DMS53 (cell line): ENCODE measurements at places on chromosomes 2 and 18.
A peak's percentile ranks its signal among the peaks of the same experiment; 100 is the strongest.

GRCh38 chr2:217283460-217283859 is 423.6 kb upstream of the TNP1 start:
- DNase-seq, result no peak

DNA sequence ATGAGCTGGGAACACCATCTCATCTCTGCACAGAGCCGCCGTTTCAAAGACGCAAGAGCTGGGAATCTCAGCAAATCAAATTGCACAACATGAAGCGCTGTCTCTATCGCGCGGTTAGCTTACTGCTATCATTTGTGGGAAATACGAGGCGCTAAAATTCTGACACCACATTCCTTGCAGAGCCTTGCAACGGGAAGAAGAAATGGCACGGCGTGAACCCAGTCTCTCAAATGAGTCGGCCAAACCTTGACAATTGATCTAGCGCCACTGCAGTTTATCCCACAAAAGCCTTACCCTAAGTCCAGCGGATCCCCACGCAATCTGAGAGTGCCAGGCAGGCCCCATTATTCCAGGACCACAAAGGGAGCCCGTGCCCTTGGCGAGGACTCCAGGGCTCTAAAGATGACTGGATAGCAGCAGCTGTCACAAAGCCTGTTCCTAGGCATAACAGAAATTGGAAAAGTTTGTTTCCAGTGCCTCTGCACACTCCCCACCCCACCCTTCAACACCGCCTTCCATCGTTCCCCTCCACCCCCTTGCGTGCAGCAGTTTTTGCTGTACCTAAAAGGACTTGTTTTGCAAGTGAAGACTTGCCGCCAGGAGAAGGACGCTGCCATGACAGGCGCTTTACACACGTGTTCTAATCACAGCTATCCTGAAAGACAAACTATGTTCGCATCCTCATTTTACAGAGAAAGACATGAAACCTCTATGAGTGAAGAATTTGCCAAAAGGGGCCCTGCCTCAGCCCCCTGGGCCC is 252.4 kb downstream of the EIPR1 start:
- DNase-seq, result no peak

DNA sequence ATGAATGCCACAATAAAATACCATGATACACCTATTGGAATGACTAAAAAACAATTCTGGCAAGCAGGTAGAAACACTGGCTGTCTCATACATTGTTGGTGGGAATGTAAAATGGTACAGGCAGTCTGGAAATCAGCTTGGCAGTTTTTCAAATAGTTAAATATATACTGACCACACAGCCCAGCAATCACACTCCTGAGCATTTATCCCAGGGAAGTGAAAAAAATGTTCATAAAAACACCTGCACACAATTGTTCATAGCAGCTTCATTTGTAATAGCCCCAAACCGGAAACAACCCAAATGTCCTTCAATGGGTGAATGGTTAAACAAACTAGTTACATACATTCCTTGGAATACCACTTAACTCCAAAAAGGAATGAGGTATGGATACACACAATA is 137.2 kb downstream of the TFCP2L1 start:
- DNase-seq, result no peak

DNA sequence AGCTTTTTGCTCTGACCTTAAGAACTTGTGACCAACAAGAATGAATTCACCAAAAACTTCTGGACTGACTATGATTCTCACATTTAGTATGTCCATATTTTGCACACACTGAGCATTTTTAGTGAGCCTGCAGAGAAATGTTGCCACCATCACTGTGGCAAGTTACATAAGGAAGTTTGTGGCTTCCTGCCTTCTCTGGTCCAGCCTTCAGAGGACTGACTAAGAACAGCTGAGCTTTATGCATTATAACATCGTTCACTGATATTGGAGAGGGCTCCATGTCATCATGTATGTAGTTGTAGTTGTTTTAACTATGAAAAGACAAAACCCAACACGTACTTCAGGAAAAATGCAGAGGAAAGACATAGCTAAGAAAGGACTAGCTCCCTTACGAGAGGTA is 218.0 kb upstream of the CRIM1 start:
- DNase-seq, result no peak

- no peak for DNase-seq
These were observed 147.3 kb upstream of the UNC80 start for GRCh38 chr2:209624192-209624938.

DNA sequence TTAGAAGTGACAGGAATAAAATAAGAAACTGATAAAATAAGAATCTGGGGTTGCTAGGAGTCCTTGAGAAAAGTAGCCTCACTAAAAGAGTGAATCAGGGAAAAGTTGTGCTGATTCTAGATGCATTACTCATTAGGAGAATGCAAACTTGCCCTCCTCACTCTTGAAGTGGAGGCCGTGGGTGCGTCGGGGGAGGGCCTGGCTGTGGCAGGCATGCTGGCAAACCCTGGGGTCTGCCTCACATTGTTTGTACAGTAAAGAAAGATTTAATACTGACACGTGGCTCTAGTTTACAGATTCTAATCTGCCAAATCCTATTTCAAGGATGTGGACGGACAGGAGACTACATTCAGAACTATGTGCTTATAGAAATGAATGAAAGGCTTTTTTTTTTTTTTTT is 41.9 kb downstream of the TANC1 start:
- no peak for DNase-seq

DNA sequence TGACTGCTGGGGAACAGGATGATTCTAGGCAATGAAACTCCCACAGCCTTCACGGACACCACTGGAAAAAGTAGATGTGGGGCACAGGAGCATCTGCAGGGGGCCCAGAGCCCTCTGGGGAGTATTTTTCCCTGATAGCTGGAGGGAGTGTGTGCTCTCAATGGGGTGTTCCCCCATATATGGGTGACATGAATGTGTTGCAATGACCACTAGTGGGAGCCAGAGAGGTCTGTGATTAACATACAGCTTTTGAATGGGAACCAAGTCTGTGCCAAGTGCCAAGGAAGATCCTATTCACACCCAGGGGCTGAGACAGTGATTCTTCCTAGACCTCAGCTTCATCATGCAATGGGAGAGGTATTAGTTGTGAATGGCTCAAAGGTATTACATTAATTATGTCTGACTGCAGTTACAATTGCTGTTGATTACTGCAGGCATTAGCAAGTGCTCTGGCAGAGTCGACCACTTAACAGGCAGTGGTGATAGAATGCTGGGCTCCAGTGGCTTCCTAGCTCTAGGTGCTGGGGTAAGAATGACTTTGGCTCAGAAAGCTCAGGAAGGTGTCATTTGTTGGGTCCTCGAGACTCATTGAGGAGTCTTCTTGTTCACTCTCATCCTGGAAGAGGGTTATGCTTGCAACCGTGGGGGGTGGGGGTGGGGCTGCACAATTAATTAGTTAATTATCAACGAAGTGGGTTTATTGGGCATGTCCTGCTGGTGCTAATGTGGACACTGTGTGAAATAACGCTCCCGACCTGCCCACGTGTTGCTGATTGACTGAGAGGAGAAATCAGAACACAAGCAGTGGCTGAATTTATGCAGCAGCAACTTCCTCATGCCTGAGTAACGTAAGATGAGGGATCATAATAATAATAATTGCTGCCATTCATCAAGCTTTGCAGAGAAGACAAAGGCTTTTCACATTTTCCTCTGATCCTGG is 194.1 kb downstream of the CLIP4 start:
- DNase-seq, result peak; percentile 82

- peak; percentile 31 for DNase-seq
These were observed 472.6 kb upstream of the NETO1 start for GRCh38 chr18:73340135-73340977.

GRCh38 chr18:25353080-25353479 is 1.1 kb upstream of the ZNF521 start:
- no peak for DNase-seq

GRCh38 chr2:68027959-68028358 is 34.8 kb downstream of the C1D start:
- no peak for DNase-seq

GRCh38 chr2:169562519-169562918 is 11.1 kb downstream of the FASTKD1 start:
- peak; percentile 32 for DNase-seq

GRCh38 chr2:58448845-58449244 is 207.7 kb upstream of the FANCL start:
- no peak for DNase-seq
